ENCODE measurements at places on chromosomes 4 and X. TPM values are rescaled to one million over a fixed set of nuclear protein-coding genes. Genes with fewer than 3 reads are reported as not detected.

The SRPX gene
- total RNA-seq = not detected

The PNMA5 gene
- total RNA-seq = 0.37 TPM

The KDM6A gene
- 30.3 TPM for total RNA-seq

The GYPA gene
- not detected for total RNA-seq

The SLITRK4 gene
- total RNA-seq = not detected

The TNIP3 gene
- total RNA-seq = 3.4 TPM

The RTL3 gene
- total RNA-seq = not detected

The USP9X gene
- total RNA-seq = 47.3 TPM

The EVC gene
- 1.5 TPM for total RNA-seq

The POU4F2 gene
- total RNA-seq = not detected

The RRH gene
- total RNA-seq = 0.15 TPM

The SERTM2 gene
- total RNA-seq = not detected

The VCX3A gene
- total RNA-seq = not detected

The ADH1A gene
- total RNA-seq = not detected

The IL21 gene
- 30.1 TPM for total RNA-seq

The CABS1 gene
- total RNA-seq = not detected

The CENPVL1 gene
- not detected for total RNA-seq

The INTS6L gene
- 24.7 TPM for total RNA-seq

The MAGEA2B gene
- not detected for total RNA-seq

The SLC35A2 gene
- total RNA-seq = 22.8 TPM

The FAM114A1 gene
- 0.71 TPM for total RNA-seq

The TRIM61 gene
- total RNA-seq = 5.1 TPM

The MAGEA1 gene
- total RNA-seq = not detected

The TCEAL2 gene
- not detected for total RNA-seq

The NXF2B gene
- not detected for total RNA-seq

The CDX4 gene
- not detected for total RNA-seq

Measured in T-helper 1 cell treated with Interleukin-12 subunit alpha and Interleukin-12 subunit beta and Interleukin-4 antibody, amounts not matched to agents 30 ng/mL and 1 ng/mL, for 36 hours (primary cell).